ENCODE measurements at places on chromosomes 2 and 18.

- DNase-seq, result no peak
These were observed 201.3 kb downstream of the GCA start for GRCh38 chr2:162545254-162545653.

- DNase-seq, result no peak
These were observed 37.4 kb downstream of the PDIA6 start for GRCh38 chr2:10775021-10775780.

DNA sequence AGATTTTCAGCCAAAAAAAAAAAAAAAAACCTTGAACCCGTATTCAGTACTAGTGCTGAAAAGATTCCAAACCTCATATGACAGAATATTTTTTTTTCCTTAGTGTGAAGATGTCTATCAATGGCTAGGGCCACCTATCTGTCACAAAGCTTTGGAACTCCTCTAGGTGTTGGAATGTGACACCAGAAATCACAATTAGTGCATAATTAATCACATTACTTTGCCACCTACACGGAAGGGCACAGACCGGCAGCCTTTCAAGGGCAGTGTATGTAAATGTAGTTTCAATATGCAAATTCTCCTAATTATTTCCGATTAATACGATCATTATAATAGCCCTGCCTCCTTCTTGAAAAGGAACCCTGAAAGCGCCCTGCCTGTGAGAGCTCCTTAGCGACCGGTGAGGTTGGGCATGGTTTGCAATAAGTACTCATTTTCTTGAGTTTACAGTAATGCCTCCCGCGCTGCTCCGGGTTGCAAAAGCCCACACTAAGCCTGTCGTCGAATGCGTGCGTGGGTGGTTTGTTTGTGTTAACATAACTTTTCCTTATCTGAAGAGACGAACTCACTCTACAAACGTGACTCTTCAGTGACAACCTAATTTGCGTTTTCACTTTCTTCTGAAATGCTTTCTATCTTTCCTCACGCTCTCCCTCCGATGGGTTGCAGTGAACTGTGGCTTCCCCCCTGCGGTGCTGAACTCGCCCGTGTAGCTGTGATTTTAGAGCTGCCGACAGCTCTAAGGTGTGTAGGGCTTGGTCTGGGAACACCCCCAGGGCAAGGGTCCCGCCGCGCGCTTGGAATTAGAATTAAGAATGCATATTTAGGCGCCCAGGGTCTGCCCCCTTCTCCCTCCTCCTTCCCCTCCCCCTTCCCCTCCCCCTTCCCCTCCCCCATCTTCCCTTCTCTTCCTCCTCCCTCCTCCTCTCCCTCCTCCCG is 765 bp upstream of the ID2 start:
- DNase-seq, result peak; percentile 32

DNA sequence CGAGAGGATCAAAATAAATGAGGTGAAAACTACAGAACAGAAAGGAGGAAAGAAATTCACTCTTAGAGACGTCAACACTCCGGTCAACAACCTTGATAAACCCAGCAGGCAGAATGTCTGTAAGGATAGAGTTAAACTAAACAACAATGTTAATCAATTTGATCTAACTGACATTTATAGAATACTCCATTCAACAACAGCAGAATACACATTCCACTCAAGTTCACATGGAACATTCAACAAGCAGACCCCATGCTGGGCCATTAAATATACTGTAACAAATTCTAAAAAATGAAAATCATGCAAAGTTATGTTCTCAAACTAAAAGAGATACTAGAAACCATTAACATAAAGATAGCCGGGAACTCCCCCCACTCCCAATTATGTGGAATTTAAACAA is 41.8 kb downstream of the FAM210A start:
- DNase-seq, result no peak

- DNase-seq, result no peak
These were observed 102.3 kb downstream of the OSR1 start for GRCh38 chr2:19256121-19256601.
